ENCODE measurements at places on chromosomes 6 and 20. TPM values are rescaled to one million over a fixed set of nuclear protein-coding genes. Genes with fewer than 3 reads are reported as not detected.
A peak's percentile ranks its signal among the peaks of the same experiment; 100 is the strongest.

PGC gene
- total RNA-seq, result not detected

IFT52 gene
- 5.5 TPM for total RNA-seq

ARG1 gene
- total RNA-seq, result not detected

SOBP gene
- total RNA-seq, result 15.6 TPM

TRIM40 gene
- not detected for total RNA-seq

MACROD2 gene
- 4.2 TPM for total RNA-seq

VGLL2 gene
- not detected for total RNA-seq

EBF4 gene
- total RNA-seq, result 2.9 TPM

CYP24A1 gene
- total RNA-seq, result not detected

OTOR gene
- total RNA-seq, result not detected

DNA sequence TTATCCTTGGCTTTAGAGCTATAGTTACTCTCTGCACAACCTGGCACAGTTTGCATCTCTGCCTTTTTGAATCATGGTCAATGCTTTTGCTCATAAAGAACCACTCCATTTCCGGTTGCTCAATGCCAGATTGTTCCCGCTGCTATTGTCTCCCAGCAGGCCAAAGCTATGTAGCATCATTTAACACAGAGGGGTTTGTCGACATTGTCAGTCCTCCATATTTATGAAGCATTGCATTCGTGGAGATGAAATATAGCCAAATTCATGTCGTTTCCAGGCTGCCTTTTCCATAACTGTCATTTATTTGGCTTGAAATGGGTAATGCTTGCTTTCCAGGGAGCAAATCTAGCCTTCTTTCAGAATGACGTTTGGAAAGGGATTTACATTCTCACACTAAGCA is 598.8 kb downstream of the EPHA7 start:
- no peak for DNase-seq

DNA sequence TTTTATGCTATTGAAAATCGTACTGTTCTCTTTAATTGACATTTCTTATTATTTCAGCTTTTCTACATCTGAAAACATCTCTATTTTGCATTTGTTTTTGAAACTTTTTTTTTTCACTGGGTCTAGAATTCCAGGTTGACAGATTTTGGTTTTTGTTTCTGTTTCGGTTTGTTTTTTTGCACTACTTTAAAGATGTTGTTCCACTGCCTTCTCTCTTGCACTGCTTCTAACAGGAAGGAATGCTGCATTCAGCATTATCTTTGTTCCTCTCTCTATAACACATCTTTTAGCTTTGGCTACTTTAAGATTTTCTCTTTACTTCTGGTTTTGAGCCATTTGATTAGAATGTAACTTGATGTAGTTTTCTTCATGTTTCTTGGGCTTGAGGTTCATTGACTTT is 20.1 kb upstream of the SLC17A1 start:
- DNase-seq, result no peak

DNA sequence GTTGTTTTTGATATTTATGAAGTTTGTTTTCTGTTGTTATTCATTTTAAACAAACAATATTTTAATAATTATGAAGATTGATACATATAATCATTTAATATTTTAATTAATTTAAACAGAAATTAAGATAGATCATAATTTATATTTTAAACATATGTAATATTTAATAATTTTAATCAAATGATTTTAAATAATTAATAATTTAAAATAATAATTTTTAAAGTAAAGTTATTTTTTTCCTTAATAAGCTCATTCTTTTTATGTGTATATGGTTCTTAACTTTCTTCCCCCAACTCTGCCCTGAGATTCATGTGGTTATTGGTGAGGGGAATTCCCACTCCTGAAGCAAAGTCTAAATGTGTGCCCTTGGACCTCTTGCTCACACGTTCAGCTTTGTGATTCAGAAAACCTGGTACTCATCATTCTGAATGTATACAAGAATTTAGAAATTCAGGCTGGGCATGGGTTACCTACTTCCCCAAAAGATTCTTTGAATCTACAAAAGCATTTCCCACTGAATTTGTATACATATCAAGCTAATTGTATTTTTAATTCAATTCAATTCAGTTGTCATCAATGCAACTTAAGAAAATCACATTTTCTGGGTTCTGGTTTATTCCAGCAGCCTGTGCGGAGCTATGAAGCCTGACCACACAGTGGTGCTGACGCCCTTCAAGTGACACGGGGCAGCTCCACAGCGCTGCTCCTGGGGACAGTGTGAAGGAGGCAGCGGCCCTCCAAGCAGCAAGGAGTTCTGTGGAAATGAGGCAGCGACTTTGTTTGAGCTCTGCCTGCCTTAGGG is 168.9 kb upstream of the UST start:
- peak; percentile 87 for DNase-seq

- DNase-seq, result no peak
Observed at GRCh38 chr20:25686081-25687067, 10.3 kb downstream of the ZNF337 start.

DNA sequence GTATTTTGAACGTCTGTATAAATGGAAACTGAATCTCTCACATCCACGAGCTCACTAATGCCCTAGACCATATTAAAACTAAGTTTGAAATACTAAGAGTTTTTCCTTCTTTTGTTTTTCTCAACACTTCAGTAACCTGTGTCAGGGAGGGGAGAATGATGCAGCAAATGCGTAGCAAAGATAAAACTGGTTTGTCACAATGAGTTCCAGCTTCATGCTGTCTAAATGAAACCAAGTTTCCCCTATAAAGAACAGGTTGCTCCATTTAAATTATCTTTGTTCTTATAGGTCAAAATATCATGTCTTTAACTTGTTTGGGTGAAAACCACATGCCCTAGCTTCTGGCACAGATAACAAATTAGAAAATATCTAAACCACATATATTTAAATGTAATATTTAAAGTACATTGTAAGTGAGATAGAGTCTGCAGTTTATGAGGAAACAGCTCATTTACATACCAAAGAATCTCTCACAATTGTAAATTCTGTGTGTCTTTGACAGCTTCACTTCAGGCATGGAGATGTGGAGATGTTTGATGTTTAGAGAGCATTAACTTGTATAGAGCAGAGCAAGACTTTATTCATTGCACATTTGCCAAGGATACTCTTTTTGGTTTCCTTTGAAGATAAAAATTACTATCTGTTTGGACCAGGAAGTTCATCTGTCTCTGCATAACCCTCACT is 7.3 kb downstream of the TRDN start:
- no peak for DNase-seq

DNA sequence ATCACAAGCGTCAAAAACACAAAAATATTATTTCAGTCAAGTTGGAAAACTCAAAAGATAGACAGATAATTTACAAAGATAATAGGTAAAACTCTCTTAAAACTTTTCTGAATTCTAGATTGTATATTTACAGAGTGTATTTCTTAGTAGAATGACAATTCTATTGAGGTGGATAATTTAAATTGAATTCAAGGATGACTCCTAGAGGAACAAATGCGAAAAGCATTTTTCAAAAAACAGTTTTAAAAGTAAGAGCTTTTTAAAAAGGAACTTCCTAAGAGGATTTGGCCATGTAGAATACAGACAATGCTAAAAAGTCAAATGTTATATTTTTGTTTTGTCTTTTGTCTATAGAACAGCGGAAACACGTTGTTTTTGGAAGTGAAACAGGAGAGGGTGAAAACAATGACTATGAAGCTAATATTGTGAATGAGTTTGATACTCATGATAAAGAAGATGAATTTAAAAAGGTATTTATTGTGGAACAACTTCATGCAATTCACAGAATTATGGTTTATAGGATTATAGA is 90.1 kb downstream of the DNAH8 start:
- no peak for DNase-seq

DNA sequence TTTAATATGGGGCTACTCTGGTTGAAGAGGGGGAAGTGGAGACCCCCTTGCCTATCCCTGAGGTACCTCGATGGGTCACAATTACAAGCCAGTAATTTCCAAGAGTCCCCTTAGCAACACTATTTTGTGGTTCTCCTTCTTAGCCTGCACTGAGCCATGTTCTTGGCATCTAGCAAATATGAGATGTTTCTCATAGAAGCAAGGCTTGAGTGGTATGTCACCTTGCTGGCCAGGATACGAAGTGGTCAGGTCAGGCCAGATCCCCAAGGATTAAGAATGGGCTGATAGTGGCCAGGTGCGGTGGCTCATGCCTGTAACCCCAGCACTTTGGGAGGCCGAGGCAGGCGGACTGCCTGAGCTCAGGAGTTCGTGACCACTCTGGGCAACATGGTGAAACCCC is 2.1 kb upstream of the GHRH start:
- no peak for DNase-seq

GRCh38 chr20:25242231-25242630 is 5.7 kb upstream of the PYGB start:
- DNase-seq, result no peak

DNA sequence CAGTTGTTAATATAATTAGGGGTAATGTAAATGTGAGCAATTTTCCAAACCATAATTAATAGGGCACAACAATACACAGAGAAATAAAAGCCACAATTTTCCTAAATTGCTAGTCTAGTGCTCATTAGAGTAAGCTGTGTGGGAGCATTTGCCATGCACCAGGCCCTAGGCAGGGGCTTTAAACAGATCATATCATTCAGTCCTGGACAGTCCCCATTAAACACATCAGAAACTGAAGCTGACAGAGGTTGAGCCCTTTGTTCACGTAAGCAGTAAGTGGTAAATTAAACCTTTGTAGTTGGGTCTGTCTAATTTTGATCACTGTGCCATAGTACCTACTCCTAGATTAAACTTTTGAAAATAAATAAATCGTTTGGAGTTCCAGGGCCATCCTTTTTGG is 931.1 kb downstream of the C6orf118 start:
- no peak for DNase-seq

GRCh38 chr6:87068795-87069194 is 26.1 kb downstream of the CGA start:
- DNase-seq, result no peak

DNA sequence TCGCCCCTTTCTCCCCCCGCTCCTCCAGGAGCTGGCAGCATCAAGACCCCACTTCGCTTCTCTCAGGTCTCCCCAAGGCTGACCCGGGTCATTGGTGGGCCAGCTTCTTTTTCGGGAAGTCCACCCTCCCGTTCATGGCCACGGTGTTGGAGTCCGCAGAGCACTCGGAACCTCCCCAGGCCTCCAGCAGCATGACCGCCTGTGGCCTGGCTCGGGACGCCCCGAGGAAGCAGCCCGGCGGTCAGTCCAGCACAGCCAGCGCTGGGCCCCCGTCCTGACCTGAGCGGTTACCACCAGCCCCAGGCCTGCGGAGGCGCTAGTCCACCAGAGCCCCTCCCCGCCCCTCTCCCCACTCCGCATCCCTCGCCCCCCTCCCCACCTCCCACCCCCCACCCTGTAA is 1.0 kb downstream of the PPDPF start:
- peak; percentile 55 for DNase-seq

DNA sequence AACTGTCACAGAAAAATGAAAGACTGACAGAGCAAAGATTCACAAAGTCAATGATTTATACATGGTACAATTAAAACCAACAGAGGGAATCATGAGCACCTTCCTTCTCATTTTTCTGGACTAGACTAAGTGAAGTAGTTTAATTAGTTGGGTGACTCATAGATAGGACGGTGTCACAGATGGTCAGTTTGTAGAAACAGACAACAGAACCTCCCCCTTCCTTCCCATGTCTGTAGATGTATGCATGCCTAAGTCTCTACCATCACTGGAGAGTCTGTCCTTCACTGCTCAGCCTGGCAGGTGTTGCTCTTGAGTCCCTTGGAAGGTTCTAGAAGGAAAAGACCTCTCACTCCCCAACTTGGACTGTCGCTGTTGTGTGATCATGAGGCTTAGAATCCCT is 75.4 kb upstream of the EEF1E1 start:
- no peak for DNase-seq
